NCI-H748 treated with DMSO at 0.1 percent for 48 hours (cell line): ENCODE measurements at places on chromosomes 2 and 18.

GRCh38 chr18:22639561-22639960 is 221.8 kb upstream of the CTAGE1 start:
- no peak for DNase-seq

DNA sequence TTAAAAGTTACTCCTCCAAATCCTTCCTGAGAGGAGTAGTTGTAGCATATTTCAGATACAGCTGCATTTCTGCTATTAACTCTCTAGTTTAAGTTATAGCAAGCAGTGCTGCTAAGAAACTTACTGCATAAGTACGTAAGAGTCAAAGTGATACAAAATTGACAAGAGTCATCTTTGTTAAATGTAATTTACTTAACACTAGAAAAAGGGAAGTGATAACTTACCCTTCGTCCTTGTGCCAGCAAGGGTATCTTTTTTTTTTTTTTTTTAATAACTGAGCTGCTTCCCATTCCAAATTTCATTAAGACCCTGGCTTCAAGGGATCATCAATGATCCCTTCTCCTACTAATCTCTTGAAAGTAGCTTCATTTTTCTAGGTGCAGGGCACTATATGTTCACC is 493.0 kb downstream of the PLCL1 start:
- DNase-seq: no peak

DNA sequence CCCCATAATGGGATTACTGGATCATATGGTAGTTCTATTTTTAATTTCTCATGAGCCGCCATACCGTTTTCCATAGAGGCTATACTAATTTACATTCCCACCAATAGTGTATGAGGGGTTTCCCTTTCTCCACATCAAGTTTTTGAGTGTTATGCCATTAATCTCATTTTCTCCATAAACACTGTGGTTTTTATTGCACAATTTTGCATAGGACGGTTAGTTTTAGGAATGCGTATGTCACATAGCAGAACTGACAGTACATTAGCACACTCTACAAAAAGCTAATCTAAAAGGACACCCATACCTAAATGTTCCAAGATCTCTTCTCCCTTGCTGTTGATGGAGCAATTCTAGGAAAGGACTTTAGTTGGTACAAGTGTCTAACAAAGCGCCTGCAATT is 32.5 kb downstream of the DARS1 start:
- DNase-seq: no peak

- peak; percentile 53 for DNase-seq
Observed at GRCh38 chr18:57859314-57859713, 56.2 kb upstream of the ATP8B1 start.

GRCh38 chr2:55364189-55365055 is 55.2 kb downstream of the CCDC88A start:
- DNase-seq: no peak

DNA sequence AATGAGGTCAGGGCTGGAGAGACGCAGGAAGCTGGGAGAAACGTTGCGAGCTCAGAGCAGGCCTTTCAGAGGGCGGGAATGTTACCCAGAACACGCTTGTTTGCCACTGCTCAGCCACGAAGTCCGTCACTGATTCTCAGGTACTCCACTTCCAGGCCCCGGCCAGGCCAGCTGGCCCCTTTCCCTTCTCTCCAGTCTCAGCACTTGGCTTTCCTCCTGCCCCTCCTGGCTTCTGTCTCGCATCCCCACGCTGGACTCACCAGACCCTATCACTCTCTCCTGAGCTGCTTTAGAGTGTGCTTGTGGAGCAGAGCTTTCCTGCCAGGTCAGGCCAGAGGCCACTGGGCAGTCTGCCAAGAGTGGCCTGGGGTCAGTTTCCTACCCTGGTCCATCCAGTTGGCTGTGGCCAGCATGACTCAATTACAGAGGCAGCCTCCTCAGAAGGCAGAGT is 151.4 kb downstream of the TWIST2 start:
- no peak for DNase-seq

- DNase-seq: no peak
Observed at GRCh38 chr2:27717070-27717795, 53.5 kb downstream of the SLC4A1AP start.

- DNase-seq: peak; percentile 5
Observed at GRCh38 chr2:121080013-121080772, 204.8 kb downstream of the TFCP2L1 start.

GRCh38 chr2:129192117-129192516 is 787.3 kb upstream of the RAB6C start:
- DNase-seq: no peak

DNA sequence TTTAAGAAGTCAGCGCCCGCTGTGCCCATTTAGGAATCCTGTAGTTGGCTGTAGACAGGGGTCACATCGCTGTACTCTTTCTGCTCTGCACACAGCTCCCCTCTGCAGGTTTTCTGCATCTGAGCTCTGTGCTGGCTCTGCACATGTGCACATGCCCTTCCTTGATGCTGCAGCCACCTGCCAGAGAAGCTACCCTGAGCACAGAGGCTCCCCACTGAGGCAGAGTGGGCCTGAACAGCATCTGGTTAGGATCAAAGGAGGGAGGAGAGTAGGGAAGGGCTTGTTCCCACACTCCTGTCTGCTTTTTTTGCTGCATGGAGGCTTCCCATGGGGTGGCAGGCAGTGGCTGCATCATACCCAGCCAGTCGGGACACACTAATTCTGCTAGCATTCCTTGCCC is 238.9 kb downstream of the FHOD3 start:
- no peak for DNase-seq

GRCh38 chr2:41827354-41827971 is 220.4 kb upstream of the PKDCC start:
- DNase-seq: no peak

DNA sequence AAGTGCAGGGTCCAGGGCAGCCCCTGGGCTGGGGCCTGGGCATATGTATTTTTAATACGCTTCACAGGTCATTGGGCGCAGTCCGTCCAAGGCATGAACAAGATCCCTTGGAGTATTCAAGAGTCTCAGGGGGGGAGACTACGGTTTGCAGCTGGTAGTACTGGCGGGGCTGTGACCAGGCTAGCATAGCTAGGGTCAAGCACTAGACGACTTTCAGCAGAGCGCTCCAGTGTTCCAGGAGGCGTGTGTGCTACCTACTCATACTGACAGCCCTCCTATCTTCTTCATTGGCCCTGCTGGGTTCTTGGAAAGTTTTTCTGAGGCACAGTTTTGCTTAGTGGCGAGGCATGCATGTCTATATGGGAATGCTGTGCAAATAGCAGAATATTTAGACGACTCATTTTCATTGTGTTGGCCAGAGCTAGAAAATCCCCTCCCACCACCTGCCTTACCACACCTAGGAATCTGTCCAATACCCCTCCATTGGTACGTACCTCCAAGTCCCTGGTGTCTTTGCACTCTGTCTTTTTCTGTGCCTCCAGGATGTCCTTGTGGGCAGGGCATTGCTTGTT is 68.2 kb downstream of the GLI2 start:
- DNase-seq: no peak

DNA sequence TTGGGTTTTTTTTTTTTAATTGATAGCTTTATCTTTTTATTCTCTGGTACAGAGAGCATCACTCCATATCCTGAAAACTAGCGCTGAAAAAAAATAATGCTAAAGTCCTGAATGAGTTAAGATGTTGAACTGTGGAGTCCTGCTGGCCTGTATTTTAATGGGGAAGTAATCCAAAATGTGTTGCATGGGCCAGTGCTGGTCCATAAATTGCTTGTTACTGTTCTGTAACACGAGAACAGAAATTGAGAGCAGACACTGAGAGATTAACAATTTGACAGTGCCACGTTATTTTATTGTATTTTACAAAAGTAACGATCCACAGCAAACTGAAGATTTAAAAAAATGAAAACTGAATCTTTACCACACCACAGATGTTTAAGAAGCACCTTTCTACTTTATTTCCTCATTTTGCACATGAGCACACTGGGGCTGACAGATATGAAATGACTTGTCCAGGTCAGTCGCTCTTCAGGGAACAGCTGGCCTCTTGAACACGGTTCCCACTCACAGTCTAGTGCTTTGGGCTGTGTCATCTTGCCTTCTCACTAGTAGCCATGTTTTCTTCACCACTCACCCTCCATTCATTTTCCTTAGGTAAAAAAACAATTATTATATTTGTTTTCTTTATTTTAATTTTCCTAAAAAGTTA is 35.3 kb downstream of the ZCCHC2 start:
- no peak for DNase-seq

DNA sequence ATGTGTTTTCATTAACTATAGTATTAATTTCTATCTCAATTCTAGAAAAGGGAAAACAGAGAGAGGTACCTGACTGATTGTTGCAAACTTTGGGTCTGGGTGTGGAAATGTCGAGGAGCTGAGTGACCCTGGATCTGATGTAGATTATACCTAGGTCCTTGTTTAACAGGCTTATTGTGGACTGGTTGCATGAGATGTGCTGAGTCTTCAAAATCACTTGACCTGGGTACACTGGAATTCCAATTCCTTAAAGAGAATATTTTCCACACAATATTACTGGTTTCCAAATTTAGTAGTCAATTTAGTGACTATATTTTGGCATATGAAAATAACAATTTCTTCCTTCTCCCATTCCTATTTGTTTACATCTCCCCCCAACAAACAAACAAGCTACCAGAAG is 13.6 kb downstream of the DUSP11 start:
- DNase-seq: no peak

DNA sequence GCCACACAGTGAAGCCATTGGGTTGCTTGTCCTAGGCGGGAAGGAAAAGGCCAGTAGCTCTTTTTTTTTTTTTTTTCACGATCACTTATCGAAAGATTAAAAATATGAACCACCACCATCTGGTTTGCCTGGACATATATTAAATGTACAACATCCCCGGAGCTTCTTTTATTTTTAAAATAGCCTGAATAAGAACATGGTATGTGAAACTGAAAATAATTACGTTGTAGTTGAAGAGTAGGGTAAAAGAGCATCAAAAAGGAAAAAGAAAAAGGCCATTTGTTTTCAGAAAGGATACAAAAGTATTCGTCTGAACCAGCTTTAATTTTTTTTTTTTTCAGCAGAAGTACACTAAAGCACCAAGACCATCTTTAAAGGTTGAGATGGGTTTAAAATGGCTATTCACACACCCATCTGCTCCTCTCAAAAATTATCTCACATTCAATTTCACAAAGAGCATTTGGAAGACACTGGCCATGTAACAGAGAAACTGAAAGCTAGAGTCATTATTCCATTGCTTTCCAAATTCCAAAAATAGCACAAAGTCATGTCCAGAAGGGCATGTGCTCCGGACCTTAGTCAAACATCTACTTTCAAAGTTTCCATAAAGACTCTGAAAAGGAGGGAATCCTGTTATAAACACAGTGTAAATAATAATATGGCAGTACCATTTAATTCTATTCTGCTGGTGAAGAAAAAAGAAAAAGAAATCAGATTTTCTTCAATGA is 82.9 kb downstream of the SCN3A start:
- DNase-seq: no peak

DNA sequence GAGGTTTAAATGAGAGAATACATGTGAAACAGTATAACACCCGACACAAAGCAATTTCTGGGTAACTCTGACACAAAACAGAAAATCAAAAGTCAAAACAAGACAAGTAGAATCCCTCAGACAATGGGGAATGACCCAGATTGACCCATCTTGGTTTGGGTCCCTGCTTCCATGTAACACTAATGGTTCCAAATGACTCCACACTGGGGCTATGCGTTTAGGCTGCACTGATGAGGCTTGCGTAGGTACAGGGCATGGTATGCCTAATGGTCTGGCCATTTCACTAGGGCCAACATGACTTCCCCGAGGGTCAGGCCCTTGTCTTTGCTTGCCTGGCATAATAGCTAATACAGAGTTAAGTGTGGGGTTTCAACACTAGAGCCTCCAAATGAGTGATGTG is 27.2 kb upstream of the NFE2L2 start:
- no peak for DNase-seq

GRCh38 chr2:183718246-183718645 is 594.0 kb downstream of the NUP35 start:
- no peak for DNase-seq

DNA sequence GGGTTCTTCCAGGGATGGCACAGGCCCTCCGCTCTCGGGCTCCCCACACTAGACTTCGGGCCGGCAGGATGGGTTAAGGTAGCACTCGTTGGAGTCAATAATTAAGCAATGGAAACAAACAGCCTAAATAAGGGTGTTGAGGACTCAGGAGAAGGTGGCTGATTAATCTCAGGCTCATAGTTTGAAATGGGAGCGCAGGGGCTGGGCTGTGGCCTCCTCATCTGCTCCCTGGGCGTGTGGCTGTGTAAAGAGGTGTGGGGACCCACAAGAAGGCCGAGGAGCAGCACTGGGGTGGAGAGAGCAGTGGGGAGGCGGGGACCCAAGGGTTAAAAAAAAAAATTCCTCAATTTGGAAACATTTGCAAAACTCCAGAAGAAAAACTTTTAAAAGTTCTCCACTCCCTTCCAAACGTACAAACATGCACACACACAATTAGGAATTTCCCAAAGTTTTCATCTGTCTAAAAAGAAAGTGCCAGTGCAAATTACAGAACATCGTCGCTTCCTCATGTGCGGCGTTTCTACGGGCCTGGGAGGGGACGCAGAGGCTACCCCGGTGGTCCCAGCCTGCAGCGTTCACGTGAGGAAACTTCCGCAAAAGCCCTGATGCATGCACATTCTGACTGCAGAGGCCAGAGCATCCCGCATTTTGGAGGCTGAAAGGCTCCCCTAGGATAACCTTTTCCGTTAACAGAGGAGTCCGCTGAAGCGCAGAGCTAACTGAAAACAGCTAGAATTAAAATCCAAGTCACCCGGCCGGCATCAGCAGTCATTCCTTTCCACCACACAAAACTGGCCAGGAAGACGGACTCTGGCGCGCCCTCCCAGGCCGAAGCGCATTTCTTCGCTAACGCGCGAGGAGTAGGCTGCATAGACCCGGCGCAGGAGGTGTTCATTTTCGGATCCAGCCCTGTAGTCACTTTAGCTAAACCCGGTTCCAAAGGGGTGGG is 1.0 kb upstream of the TUBB6 start:
- no peak for DNase-seq

DNA sequence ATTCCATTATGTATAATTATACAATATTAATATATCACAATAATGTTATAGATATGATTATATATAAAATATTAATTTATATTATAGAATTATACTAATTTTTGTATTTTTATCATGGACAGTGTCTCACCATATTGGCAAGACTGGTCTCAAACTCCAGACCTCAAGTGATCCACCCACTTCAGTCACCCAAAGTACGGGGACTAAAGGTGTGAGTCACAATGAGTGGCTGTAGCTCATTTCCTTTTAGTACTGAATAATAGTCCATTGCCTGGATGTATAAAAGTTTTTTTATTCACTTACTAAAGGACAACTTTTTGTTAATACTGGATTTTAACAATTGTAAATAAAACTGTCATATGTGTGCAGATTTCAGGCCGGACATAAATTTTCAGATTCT is 417.6 kb upstream of the LINC00305 start:
- no peak for DNase-seq

- no peak for DNase-seq
Observed at GRCh38 chr2:16389611-16390010, 276.0 kb downstream of the CYRIA start.
